ENCODE measurements at places on chromosomes 12 and 14. TPM values are rescaled to one million over a fixed set of nuclear protein-coding genes. Genes with fewer than 3 reads are reported as not detected.

The VRTN gene
- not detected for polyA plus RNA-seq

DNA sequence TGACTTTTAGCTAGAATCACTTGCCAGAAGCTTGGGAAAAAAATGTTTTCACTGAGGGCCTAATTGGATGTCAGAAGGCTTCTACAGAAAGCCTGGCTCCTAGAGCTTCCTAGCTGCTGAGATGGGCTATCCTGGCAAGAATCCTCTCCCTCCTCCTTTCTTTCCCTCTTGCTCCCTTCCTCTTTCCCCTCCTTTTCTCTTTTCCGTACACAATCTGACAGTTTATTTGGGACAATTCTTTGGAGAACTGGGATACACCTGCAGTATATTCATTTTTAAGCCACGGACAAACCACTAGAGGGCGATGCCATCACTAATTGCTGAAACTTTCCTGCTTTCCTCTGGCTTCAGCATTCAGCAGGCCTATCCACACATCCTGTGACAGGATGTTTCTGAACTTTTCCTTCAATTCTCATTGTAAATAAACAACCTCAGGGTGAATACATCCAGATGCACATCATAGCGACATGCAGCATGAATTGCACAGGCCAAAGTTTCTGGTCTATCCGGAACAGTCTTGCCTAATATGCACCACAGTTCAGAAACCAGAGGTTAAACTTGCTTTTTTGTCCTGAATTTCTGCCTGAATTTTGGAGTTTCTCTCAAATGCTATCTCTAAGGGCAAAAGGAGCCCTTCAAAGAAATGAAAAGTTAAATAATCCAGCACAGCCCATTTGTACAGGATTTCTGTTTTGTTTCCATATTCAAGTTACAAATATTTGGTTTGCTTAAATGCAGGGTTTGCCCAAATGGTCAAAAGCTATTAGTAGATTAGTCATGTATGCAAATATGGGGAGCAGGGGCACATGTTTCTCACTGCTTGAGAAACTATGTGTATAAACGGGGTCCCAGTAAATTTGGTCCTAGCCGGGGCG is 142.8 kb downstream of the PAWR start:
- peak; percentile 53 for DNase-seq

GRCh38 chr12:98109266-98109665 is 406.1 kb upstream of the TMPO start:
- peak; percentile 53 for DNase-seq

The TSPAN19 gene
- polyA plus RNA-seq: 0.63 TPM

- DNase-seq: no peak
These were observed 217.4 kb upstream of the DIO2 start for GRCh38 chr14:80428671-80429070.

DNA sequence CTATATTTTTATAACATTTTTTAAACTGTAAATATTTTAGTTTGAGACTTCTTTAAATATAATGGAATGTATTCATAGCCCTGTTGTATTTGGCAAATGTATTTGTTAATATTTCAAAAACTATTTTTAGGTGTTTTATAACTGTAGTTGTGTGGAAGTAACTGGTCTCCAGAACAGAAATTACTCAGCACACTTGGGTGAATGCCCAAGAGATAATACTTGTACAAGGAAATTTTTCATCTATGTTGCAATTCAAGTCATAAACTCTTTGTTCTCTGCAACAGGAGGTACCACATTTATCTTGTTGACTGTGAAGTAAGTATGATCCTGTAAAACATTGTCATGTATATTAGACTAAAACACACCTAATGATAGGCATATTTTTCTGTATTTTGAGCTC is 72.8 kb downstream of the SLCO1B3 start:
- DNase-seq: no peak

GRCh38 chr12:126926023-126926594 is 1340.9 kb upstream of the TMEM132C start:
- DNase-seq: no peak

DNA sequence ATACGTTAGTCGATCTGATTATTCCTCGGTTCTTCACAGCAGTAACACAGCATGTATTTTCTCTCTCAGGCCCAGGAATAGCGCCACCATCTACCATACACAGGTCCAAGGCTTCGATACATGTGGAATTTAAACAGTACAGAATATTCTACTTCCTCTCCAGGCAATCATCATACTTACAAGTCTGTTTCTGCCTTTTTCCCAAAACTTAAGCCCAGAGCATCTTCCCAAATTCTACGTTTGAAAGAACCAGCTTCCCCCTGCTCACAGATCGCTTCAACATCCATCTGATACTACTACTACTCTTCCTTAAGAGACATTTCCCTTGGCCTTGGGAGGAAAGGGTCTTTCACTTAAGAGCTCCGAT is 626 bp downstream of the TXNDC16 start:
- peak; percentile 28 for DNase-seq

GRCh38 chr14:55381040-55381439 is 30.6 kb downstream of the ATG14 start:
- no peak for DNase-seq

The IL22 gene
- not detected for polyA plus RNA-seq

The C14orf180 gene
- not detected for polyA plus RNA-seq

DNA sequence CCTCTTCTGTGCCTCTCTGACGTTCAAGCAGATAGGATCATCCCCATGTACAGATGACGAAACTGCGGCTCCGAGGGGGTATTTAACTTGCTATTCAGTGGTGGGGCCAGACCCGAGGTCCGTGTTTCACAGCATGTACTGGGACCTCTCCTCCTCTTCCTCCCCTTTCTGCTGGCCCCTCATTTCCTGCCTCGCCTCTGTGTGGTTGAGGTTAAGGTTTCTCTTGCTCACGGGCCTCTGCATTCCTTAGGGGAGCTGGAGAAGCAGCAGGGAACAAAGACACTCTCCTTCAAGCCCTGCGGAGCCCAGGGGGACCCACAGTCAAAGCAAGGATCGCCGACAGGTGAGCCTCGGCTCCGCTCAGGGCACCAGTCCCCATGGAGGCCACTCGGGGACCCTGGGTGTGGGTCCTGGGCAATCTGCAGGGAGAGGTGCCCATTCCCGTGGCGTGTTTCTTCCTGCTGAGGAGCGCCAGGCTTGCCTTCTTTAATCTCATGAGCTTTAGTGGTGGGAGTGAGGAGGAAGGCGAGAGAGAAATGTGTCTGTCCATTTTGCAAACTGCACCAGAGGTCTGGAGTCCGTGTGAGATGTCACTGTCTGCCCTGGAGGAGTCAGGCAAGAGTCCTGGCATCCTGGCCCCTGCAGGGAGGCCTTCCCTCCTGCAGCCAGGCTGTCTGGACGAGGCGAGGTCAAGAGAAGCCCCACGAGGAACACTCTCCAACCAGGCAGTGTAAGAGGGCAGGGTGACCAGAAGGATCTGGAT is 45.0 kb downstream of the SLC6A12 start:
- no peak for DNase-seq

The TESPA1 gene
- 1.4 TPM for polyA plus RNA-seq

The GLT1D1 gene
- 2.6 TPM for polyA plus RNA-seq

DNA sequence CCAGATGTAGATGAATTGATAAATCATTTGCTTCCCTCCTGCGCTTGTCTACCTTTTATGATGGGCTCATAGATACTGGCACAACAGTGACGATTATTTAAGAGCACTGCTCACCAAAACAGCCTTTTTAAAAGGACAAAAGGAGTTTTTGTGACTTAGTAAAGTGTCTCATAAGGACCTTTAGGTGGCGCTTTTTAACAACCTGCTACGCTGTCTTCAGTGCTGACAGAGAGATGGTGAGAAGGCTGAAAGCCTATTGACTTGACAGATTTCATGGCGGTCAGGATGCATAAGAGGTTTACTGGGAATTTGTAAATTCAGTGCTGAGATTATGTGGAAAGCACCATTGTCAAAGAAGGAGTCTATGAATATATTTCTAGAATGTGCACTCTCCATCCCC is 87.6 kb downstream of the SLC15A5 start:
- DNase-seq: no peak

DNA sequence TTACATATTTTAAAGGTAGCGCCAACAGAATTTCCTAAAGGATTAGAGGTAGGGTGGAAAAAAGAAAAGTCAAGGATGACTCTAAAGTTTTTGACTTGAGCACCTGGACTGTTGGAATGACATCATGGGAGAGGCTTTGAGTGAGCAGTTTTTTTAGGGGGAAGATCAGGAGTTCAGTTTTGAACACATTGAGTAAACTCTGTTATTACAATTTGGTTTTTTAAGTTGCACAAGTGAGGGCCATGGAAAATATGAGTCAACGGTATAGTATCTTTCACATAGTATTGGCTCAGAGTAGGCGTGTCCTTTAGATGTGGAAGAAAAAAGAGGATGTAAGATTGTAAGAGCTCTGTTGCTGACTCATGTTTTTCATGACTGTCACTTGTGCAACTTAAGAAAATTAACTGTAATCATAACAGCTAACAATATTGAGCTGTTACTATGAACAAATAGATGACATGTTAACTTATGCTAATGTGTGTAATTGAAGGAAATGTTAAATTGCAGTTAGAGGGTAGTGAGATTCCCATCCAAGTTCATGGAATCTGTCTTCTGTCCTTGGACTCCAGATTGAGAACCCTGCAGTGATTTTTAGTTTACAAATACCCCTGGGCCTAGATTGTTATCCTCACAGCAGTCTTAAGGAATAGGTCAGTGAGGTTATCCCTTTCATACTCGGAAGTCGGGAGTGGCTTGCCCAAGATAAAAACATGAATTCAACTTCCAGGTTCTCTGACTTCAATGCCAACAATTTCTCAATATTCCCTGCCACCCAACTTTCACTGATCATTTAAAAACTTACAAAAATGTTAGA is 48.2 kb upstream of the ATP2B1 start:
- DNase-seq: no peak

DNA sequence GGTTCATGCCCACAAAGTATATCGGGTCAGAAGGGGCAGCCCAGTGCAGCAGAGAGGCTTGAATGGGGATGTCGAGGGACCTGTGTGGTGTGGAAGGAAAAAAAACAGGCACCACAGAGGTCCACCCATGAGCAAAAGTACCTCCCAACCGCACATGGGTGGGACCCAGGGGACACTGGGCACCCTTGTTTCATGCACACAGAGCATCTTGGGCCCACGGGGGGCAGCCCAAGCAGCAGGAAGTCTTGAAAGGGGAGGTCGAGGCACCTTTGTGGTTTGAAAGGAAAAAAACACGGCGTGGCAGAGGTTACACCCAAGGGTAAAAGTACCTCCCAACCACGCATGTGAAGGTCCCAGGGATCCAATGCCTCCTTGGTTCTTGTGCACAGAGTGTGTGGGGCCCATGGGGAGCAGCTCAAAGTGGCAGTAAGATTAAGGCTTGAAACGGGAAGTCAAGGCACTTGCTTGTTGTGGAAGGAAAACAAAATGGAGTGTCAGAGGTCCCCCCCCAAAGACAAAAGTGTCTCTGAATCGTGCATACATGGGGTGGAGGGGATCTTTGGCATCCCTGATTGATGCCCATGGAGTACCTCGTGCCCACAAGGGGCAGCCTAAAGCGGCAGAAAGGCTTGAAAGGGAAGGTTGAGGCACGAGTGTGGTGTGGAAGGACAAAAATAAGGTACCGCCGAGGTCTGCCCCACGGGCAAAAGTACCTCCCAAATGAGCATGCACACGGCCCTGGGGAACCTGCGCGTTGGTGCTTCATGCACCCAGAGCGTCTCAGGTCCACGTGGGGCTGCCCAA is 575.5 kb downstream of the ALG10 start:
- no peak for DNase-seq

The VDR gene
- polyA plus RNA-seq: 1.7 TPM

DNA sequence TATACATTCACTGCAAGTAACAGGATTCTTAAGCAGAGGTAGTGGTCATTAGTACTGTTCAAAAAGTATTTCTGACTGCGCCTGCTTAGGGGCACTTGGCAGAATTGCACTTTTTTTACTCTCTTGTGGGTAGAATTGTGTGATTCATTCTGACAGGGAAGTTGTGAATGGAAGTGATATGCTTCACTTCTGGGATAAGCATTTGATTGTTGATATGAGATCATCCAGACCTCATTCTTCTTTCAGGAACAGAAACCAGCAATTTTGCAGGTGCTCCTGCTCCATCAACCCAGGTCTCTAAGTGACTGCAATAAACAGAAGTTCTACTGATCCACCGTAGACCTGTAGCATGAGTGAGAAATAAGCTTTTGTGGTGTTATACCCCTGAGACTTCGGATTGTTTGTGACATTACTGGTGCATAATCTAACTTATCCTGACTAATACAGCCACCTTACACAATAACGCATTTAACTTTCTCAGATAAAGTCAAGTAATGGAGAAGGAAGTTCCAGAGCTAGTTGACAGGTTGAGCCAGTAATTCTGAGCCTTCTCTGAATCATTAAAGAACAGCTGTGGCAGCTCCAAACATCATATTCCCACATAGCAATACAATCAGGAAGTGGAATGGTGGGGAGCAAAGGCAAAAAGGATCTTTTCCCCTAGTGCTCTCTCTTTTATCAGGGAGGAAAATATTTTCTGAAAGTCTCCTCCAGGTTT is 387.9 kb downstream of the SYT1 start:
- DNase-seq: no peak

- peak; percentile 26 for DNase-seq
These were observed 80.6 kb upstream of the TMEM233 start for GRCh38 chr12:119512772-119513497.

DNA sequence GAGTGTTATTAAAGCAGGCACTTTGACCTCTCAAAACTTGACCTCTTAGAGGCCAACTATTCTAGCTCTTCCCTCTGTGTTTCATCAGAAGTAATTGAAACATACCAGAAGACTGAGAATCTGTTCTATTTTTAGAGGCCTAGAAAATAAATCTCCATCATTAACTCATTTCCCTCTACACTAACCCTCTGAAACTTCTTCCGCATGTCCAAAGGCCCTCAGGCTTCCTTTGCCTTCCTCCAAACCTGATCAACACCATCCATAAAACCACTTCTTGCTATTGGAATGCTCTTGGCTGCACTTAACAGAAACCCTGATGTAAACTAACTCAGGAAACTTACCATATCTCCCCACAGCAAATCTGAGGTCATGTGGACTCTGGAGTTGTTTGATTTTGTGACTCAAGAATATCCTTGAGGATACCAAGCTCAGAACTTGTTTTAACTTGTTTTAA is 196.4 kb downstream of the RPAP3 start:
- DNase-seq: no peak

The NEUROD4 gene
- polyA plus RNA-seq: not detected

GRCh38 chr12:123482876-123483275 is 24.9 kb downstream of the SNRNP35 start:
- no peak for DNase-seq

DNA sequence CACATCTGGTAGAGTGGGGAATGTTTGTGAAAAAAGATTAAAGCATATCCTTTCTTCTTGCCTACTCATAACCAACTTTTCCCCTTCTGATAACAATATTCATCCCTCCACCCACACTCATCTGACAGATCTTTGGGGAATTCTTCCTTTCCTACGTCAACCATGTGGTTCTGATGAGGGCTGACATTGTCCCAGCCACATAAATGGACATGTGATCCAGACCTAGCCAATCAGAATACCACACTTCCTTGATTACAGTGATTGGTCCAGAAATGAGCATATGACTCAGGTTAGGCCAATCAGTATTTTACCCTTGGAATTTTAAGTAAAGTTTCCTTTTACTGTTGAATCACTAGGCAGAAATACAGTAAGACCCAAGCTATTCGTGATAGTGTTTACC is 58.9 kb downstream of the GPR65 start:
- DNase-seq: no peak

The TSPAN11 gene
- polyA plus RNA-seq: 14.4 TPM

The MYF6 gene
- 0.26 TPM for polyA plus RNA-seq

All from left lung (tissue), 14 donors.